Fibroblast of lung (primary cell): ENCODE measurements at places on chromosomes 16 and 17. TPM values are rescaled to one million over a fixed set of nuclear protein-coding genes. Genes with fewer than 3 reads are reported as not detected.

DNA sequence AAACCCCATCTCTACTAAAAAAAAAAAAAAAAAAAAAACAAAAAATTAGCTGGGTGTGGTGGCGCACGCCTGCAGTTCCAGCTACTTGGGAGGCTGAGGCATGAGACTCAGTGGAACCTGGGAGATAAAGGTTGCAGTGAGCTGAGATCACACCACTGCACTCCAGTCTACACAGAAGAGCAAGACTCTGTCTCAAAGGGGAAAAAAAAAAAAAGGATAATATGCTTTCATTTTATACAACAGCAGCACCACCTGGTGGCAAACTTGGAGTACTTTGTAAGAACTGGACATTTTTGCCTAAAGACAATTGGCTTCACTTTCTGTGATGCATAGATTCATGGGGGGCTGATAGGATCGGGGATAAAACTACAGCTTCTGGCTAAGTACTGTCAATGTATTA is 8.5 kb downstream of the CHTF8 start:
- H3K27me3 ChIP-seq, result no peaks in the 10 kb centered on the region
- peak; percentile 56 for DNase-seq
- no peak overlapping the region for H3K27ac ChIP-seq
- peaks cover 8% of the 10 kb centered on the region for H3K36me3 ChIP-seq

DNA sequence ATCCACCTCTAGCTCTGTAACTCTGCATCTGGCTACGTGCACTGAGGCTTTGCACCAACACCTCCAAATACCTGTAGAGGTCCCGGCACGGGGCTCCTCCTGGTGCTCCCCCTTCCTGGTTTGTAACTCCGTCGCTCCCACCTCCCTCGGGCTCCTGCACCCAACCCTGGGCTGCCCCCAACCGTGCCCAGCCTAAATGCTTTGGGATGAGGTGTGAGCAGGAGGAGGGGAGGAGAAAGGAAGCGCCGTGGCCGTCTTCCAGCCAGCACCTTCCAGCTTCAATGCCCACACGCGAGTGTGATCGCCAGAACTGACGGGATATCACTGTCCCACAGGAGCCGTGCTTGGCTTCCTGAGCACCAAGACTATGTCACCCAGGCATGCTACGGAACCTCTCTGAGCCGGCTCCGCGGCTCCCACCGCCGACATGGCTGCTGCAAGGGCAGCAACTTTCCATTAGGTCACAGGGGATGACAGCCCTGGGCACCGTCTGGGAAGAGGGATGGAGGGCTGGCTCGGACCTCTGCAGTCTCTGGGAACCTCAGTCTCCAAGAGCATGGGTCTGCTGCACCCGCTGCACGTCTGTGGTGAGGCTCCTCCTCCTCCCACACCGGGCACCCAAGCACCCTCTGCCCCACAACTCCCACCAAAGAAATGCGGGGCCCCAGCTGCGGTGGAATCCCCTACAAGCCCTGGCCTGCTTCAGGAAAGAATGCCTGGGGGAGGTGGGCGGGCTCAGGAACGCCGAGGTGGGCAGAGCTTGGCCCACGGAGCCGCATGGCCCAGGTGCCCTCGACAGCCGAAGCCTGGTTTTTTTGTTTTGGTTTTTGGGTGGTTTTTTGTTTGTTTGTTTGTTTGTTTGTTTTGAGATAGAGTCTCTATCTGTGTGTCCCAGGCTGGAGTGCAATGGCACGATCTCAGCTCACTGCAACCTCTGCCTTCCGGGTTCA is 6.4 kb upstream of the SLC38A10 start:
- no peak overlapping the region for H3K27ac ChIP-seq
- no peaks in the 10 kb centered on the region for H3K27me3 ChIP-seq
- no peak overlapping the region for H3K4me3 ChIP-seq
- H3K4me1 ChIP-seq, result no peaks in the 10 kb centered on the region
- H3K36me3 ChIP-seq, result no peaks in the 10 kb centered on the region

DNA sequence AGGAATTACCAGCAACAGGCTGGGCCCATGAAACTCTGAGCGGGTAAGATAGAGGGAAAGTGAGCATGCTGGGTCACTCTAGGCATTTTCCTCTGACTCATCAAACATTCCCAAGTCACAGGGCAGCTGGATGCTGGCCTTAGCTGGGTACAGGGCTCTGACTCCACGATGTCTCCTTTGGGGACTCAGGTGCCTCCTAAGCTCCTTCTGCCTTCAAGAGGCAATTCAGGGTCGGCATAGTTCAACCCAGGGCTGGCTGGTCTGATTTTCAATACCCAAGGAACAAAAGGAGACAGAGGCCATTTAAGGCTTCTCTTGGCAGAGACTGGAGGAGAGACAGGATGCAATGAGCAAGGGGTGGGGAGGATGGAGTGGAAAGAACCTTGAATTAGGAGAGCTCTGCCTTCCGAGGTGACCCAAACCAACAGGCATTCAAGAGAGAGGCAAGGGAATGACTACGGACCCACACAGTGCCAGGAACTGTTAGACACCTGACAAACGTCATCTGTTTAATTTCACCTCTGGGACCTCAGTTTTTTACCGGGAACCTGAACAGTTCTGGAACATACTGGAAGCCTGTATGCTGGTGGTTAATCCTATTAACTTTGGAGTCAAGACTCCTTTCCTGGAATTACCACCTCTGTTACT is 910 bp downstream of the WBP2 start:
- peaks cover 9% of the 10 kb centered on the region for H3K4me1 ChIP-seq
- peak overlapping the region; percentile 91 for H3K4me3 ChIP-seq
- H3K36me3 ChIP-seq, result peaks cover 6% of the 10 kb centered on the region
- DNase-seq, result peak; percentile 63

GRCh38 chr17:77160875-77161530 is 20.2 kb downstream of the SEC14L1 start:
- H3K36me3 ChIP-seq, result no peaks in the 10 kb centered on the region
- no peak for DNase-seq
- H3K4me3 ChIP-seq, result no peak overlapping the region
- H3K27ac ChIP-seq, result no peak overlapping the region

DNA sequence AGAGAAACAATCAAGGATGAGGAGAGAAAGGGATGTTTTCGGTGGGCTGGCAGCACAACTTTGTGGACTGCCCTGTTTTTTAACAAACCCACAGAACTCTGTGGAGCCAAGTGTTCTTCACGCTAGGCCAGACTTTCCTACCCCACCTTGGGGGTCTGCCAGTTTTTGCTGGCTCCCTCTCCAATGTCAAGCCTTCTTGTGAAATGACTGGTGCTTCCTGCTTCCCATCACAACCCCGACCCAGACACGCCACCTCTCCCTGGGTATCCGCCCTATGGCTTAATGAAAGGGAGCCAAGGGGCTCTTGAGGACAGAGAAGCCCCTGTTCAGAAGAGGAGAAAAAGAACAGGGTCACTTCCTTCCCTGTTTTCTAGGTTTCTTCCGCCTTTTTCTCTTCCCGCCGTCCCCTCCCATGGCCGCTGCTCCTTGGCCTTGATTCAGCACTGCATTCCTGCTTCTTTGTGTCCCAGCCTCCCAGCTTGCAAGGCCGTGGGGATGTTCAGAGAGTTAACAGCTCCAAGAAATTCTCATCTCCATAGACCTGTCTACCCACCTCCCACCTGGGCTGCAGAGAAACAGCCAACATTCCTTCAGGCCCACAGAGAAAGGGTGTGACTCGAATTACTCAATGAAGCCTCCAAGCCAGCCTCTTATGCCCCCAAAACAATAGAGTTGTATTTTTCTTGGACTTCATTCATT is 16.5 kb upstream of the SOX9 start:
- H3K4me3 ChIP-seq, result no peak overlapping the region
- DNase-seq, result peak; percentile 70
- no peaks in the 10 kb centered on the region for H3K36me3 ChIP-seq
- no peak overlapping the region for H3K27ac ChIP-seq
- H3K4me1 ChIP-seq, result no peaks in the 10 kb centered on the region
- H3K27me3 ChIP-seq, result no peaks in the 10 kb centered on the region

- no peak for DNase-seq
- no peaks in the 10 kb centered on the region for H3K36me3 ChIP-seq
- H3K27me3 ChIP-seq, result no peaks in the 10 kb centered on the region
- H3K27ac ChIP-seq, result no peak overlapping the region
Observed at GRCh38 chr17:152860-153420, 15.6 kb downstream of the SCGB1C2 start.

GRCh38 chr16:46889942-46890300 is 5.8 kb downstream of the GPT2 start:
- H3K27ac ChIP-seq, result no peak overlapping the region
- H3K4me3 ChIP-seq, result no peak overlapping the region
- no peak for DNase-seq
- peaks cover 5% of the 10 kb centered on the region for H3K4me1 ChIP-seq
- H3K36me3 ChIP-seq, result no peaks in the 10 kb centered on the region

GRCh38 chr17:57085448-57086068 is 512 bp downstream of the AKAP1 start:
- peak; percentile 26 for DNase-seq

- no peaks in the 10 kb centered on the region for H3K36me3 ChIP-seq
- no peak overlapping the region for H3K4me3 ChIP-seq
- no peaks in the 10 kb centered on the region for H3K4me1 ChIP-seq
- H3K27me3 ChIP-seq, result no peaks in the 10 kb centered on the region
- H3K27ac ChIP-seq, result no peak overlapping the region
- peak; percentile 19 for DNase-seq
Observed at GRCh38 chr17:9284884-9285283, 263.6 kb downstream of the NTN1 start.

- no peaks in the 10 kb centered on the region for H3K4me1 ChIP-seq
- no peaks in the 10 kb centered on the region for H3K36me3 ChIP-seq
- H3K27me3 ChIP-seq, result no peaks in the 10 kb centered on the region
- no peak overlapping the region for H3K4me3 ChIP-seq
- no peak overlapping the region for H3K27ac ChIP-seq
Observed at GRCh38 chr16:31352376-31353115, 2.4 kb upstream of the ITGAX start.

DNA sequence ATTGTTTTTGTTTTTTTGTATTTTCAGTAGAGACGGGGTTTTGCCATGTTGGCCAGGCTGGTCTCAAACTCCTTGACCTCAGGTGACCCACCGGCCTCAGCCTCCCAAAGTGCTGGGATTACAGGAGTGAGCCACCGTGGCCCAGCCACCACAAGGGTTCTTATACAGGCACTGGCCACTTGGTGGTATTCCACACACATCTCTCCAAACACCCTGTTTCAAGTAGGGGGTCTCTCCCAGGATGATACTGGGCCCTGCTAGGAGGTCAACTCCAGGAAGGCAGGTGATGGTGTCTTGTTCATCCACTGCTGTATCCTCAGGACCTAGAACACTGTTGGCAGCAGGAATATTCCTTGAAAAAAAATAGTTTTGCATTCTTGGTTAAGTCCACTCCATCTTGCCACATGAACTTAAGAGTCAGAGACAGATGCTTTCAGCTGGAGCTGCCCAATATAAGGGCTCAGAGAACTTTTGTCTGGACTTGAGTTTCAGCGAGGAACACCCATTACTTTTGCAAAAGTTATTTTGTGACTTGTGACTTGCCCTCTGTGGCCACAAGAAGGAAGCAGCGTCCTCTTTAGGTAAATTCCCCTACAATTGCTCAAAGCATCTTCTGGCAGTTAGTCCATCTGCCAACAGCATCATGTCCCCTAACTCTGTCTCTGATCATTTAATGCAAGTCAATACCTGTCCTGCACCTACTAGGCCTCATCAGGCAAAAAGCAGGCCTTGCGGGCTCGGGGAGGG is 7.4 kb upstream of the EEF2K start:
- no peaks in the 10 kb centered on the region for H3K27me3 ChIP-seq
- H3K27ac ChIP-seq, result peak overlapping the region; percentile 84
- no peaks in the 10 kb centered on the region for H3K36me3 ChIP-seq
- DNase-seq, result peak; percentile 19

DNA sequence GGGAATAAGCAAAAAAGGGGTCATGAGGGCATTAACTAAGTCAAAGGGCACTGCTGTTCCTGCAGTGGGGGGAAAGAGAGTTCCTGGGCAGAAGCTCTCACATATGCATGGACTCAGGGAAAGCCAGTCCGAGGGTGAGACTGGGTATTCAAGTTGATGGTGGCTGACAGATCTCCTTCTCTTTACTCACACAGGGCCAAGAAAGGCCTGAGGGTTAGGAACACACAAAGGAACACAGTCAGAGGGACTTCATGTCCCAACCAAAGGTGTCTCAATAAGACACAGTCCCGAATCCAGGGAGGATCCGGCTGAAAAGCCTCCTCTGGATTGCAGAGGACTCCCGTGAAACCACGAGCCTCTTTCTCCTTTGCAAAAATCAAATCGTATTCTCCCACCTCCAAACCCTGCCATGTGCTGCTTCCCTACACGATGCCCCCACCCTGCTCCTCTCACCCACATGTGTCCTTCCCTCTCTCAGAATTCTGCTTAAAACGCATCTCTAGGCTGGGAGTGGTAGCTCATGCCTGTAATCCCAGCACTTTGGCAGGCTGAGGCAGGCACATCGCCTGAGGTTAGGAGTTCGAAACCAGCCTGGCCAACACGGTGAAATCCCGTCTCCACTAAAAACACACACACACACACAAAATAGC is 23.6 kb downstream of the CUEDC1 start:
- DNase-seq, result no peak
- H3K36me3 ChIP-seq, result peaks cover 2% of the 10 kb centered on the region
- H3K27me3 ChIP-seq, result no peaks in the 10 kb centered on the region

GRCh38 chr17:44448412-44448811 is 54.8 kb downstream of the GPATCH8 start:
- no peaks in the 10 kb centered on the region for H3K36me3 ChIP-seq
- no peak overlapping the region for H3K27ac ChIP-seq
- H3K4me3 ChIP-seq, result no peak overlapping the region
- no peak for DNase-seq
- H3K27me3 ChIP-seq, result no peaks in the 10 kb centered on the region
- no peaks in the 10 kb centered on the region for H3K4me1 ChIP-seq

DNA sequence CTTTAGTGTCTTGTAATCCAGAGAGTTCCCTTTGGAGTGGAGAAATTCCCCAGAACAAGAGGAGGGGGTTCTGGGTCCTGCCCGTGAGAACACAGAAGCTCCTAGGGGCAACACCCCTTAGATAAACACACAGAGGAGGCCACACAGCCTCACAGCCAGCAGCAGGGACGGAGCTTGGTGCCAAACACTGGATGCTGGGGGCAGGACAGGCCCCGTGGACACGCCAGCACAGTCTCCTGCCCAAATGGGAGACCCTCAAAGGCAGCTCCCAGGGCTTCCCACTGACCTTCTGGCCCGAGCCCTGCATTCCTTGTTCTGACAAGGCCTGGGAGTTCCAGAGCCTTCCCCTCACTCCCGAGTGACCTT is 31.8 kb upstream of the JPH3 start:
- peaks cover 8% of the 10 kb centered on the region for H3K4me1 ChIP-seq
- no peak for DNase-seq
- no peaks in the 10 kb centered on the region for H3K36me3 ChIP-seq
- no peak overlapping the region for H3K27ac ChIP-seq
- H3K27me3 ChIP-seq, result peaks cover 2% of the 10 kb centered on the region

- no peaks in the 10 kb centered on the region for H3K27me3 ChIP-seq
- H3K36me3 ChIP-seq, result peaks cover 24% of the 10 kb centered on the region
- no peak overlapping the region for H3K27ac ChIP-seq
- DNase-seq, result no peak
Observed at GRCh38 chr16:1958715-1959268, 546 bp upstream of the NDUFB10 start.

GRCh38 chr16:65306300-65306699 is 184.4 kb upstream of the CDH11 start:
- H3K27me3 ChIP-seq, result no peaks in the 10 kb centered on the region
- no peak for DNase-seq
- peaks cover 3% of the 10 kb centered on the region for H3K4me1 ChIP-seq
- no peak overlapping the region for H3K27ac ChIP-seq
- no peak overlapping the region for H3K4me3 ChIP-seq
- H3K36me3 ChIP-seq, result no peaks in the 10 kb centered on the region

Gene DOK4
- total RNA-seq, result 12.3 and 12.6 TPM in 2 replicates

Gene SMTNL2
- total RNA-seq, result 0.99 and 1.5 TPM in 2 replicates

Gene LCAT
- total RNA-seq, result 3.3 and 6.4 TPM in 2 replicates

Gene TERB1
- under 0.01 and 0.17 TPM in 2 replicates for total RNA-seq

Gene FN3KRP
- 11.6 and 13.2 TPM in 2 replicates for total RNA-seq

Gene SEPTIN12
- total RNA-seq, result not detected in 2 replicates

Gene EXOC3L1
- 0.26 and 0.33 TPM in 2 replicates for total RNA-seq

Gene AXIN2
- 1.8 and 2.1 TPM in 2 replicates for total RNA-seq

Gene RASL10B
- 1.5 and 4.1 TPM in 2 replicates for total RNA-seq
